ENCODE measurements at places on chromosomes 12 and 14. TPM values are rescaled to one million over a fixed set of nuclear protein-coding genes. Genes with fewer than 3 reads are reported as not detected.

MLXIP gene
- 52.0 TPM for total RNA-seq

PSME2 gene
- total RNA-seq, result 386 TPM

ZNF410 gene
- total RNA-seq, result 42.2 TPM

MFAP5 gene
- not detected for total RNA-seq

KRT6A gene
- total RNA-seq, result not detected

SLC2A14 gene
- total RNA-seq, result 10.0 TPM

PRR4 gene
- total RNA-seq, result 1.5 TPM

BICDL1 gene
- 55.9 TPM for total RNA-seq

KRT86 gene
- total RNA-seq, result 0.18 TPM

CMKLR1 gene
- total RNA-seq, result not detected

ASCL1 gene
- not detected for total RNA-seq

SERPINA5 gene
- total RNA-seq, result not detected

DPPA3 gene
- total RNA-seq, result not detected

Data from activated naive CD4-positive, alpha-beta T cell treated with anti-CD3 and anti-CD28 coated beads, Interleukin-2, amount 10 ng/mL, durations not matched to agents 5 hours and 36 hours (primary cell).